Globus pallidus (tissue), 1 donor: ENCODE measurements at places on chromosomes 6 and 20.

DNA sequence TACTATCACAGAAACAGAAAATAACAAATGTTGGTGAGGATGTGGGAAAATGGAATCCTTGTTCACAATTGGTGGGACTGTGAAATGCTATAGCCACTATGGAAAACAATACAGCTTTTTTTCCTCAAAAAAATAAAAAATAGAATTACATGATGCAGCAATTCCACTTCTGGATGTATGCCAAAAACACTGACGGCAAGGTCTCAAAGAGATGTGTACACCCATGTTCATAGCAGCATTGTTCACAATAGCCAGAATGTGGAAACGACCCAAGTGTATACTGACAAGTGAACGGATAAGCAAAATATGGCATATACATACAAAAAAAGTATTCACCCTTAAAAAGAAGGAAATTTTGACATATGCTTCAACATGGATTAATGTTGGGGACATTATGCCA is 213.4 kb downstream of the KHDC1L start:
- DNase-seq, result no peak

GRCh38 chr20:42961771-42962170 is 227.9 kb downstream of the PTPRT start:
- no peak for DNase-seq

DNA sequence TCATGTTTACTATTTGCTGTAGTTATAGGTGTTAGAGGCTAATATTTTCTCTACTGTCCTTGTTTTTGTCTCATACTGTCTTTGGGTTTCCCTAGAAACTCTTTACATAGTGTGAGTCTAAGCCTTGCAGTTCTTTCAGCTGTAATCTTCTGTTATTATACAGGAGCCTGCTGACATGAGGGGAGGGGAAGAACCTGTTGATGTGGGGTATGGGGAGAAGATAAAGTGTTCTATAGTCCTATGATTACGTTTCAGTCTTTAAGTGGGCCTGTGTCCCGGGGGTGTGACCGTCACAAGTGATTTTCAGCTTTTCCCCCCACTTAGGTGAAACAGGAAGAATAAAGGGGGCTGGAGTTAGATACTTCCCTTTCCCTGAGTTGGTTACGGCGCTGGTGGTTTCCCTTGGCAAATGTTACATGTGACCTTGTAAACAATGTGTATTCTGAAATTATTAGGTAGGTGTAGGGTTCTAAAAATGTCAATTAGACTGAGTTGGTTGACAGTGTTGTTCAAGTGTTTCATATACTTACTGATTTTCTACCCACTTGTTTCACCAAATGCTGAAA is 41.3 kb downstream of the REV3L start:
- DNase-seq, result no peak

DNA sequence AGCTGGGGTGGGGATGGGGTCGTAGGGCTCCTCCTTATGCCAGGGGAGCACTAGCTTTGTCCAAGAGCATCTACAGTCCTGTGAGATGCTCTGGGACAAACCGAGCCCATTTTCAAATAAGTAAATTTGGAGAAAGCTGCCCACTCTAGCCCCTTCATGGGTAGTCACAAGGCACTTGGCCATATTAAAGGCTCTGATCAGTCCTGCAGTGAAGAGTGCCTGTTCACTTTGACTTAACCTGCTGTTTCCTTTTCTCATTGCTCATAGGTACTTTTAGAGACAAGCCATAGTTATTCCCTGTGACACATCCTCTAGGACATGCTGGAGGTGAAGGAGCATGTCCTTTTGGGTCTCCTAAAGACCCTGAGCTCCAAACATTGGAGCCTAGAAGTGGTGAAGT is 38.4 kb downstream of the FAM110A start:
- no peak for DNase-seq
